ENCODE measurements at places on chromosomes 16 and 17. TPM values are rescaled to one million over a fixed set of nuclear protein-coding genes. Genes with fewer than 3 reads are reported as not detected.

DNA sequence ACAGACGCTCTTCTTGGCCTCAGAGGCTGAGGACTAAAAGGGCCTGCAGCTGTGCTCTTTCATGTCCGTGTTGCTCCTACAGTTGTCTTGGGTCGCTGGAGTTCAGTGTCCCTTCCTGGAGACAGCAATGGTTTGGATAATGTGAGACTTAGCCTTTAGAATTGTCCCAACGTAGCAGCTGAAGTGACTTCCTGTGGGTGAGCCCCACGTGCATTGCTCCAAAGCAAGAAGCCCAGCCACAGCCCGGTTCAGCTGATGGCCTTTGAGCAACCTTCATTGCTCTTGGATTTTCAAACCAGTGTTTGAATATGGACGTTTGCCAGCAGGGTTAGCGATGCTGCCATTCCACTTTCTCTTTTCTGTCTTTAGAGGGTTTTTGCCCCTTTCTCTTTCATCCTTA is 19.7 kb downstream of the TMEM11 start:
- DNase-seq, result no peak

GRCh38 chr17:21141331-21141730 is 14.6 kb downstream of the DHRS7B start:
- DNase-seq, result no peak

- no peak for DNase-seq
These were observed 849 bp downstream of the CAPN15 start for GRCh38 chr16:528111-529011.

DNA sequence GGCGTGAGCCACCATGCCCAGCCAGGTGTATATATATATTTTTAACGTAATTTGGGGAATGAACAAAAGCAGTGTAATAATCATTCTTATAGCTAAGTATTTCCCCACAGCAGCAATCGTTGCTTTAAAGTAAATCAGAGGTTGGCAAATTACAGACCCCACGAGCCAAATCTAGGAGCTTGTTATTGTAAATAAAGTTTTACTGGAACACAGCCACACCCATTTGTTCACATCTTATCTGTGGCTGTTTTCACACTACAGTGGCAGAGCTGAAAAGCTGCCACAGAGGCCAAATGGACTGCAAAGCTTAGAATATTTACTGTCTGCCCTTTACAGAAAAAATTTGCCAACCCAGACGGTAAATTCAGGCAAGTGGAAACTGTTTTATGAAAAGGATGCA is 50.8 kb downstream of the RAB11FIP4 start:
- no peak for DNase-seq

- DNase-seq, result no peak
These were observed 184.4 kb downstream of the SNX29 start for GRCh38 chr16:12160815-12161550.

DNA sequence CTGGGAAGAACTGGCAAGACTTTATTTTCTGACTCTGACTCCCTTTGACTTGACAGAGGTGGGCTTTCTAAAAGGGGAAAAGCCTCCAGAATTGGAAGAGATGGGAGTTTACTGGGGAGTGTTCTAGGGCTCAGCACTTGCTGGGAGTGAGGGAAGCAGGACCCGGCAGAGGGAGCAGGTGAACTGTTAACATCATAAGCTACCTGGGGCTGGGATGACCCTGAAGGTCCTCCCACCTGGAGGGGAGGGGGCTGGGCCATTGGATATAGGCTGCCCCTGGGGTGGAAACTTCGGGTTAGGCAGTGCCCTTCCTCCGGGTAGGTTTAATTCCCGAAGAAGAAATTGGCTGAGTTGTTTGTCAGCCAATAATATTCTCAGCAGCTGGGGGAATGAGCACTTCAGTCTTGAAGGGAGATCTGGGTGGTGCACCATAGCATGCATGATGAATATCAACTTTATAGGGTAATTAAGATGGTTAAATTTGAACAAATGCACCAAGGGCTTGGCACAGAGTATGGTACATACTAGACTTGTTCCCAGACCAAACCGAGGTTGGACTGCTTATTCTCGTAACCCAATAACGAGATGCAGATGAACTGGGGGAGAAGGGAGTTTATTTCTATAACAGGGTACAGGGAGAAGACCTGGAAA is 337.0 kb downstream of the HAPSTR1 start:
- no peak for DNase-seq

- DNase-seq, result no peak
These were observed 27.0 kb upstream of the RGS9 start for GRCh38 chr17:65109990-65110680.

- no peak for DNase-seq
These were observed 989 bp upstream of the GALK1 start for GRCh38 chr17:75765981-75766380.

CORO1A gene
- total RNA-seq, result 2.4 TPM

TMEM100 gene
- total RNA-seq, result 5.6 TPM

SPN gene
- not detected for total RNA-seq

TGFB1I1 gene
- 26.2 TPM for total RNA-seq

ABI3 gene
- total RNA-seq, result 16.9 TPM
